NCI-H2029 (cell line): ENCODE measurements at places on chromosomes 2 and 18.
A peak's percentile ranks its signal among the peaks of the same experiment; 100 is the strongest.

GRCh38 chr2:36811071-36811470 is 114.6 kb downstream of the VIT start:
- no peak for DNase-seq

GRCh38 chr18:13375302-13376255 is 157.0 kb downstream of the LDLRAD4 start:
- DNase-seq, result no peak

DNA sequence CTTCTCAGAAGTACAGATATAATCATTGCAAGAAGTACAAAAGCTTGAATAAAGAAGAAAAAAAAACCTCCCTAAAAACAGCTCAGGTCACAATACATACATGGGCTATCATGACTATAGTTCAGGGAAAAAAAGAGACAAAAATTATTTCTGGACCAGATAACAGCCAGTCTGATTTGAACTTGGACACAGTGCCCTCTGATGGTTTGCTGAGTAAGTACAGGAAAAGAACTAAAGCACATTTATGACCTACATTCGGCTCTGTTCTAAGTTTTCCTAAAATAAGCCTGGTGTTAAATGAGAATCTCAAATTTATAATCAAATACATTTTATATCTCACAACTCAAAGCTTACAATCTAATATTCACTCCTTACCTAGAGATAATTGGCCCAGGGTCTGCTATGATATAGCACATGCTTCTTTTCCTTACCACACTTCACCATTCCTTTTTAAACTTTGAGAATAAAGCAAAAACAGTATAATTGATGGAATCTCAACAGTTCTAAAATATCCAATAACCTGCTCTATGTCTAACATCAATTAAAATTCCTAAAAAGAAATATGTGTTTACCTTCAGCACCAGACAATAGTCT is 81.1 kb downstream of the RAPH1 start:
- peak; percentile 9 for DNase-seq

DNA sequence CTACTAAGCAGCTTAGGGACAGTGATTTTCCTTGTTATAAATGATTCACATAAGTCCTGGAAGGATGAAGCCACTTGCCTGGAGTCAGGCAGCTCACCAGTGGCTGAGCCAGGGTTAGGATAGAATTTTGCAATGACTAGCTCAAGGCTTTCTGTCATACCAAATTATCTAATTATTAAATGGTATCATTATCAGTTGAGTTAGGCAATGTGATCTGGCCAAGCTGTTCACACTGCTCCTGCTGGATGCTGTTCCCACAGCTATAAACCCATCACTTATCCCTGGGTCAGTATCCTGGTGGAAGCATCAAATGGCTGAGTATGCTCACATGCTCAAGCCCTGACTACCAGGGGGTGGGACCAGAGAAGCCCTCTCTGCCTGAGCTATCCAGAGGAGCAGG is 235.2 kb downstream of the MTX2 start:
- no peak for DNase-seq

GRCh38 chr2:230429513-230429912 is 13.5 kb downstream of the SP100 start:
- no peak for DNase-seq

DNA sequence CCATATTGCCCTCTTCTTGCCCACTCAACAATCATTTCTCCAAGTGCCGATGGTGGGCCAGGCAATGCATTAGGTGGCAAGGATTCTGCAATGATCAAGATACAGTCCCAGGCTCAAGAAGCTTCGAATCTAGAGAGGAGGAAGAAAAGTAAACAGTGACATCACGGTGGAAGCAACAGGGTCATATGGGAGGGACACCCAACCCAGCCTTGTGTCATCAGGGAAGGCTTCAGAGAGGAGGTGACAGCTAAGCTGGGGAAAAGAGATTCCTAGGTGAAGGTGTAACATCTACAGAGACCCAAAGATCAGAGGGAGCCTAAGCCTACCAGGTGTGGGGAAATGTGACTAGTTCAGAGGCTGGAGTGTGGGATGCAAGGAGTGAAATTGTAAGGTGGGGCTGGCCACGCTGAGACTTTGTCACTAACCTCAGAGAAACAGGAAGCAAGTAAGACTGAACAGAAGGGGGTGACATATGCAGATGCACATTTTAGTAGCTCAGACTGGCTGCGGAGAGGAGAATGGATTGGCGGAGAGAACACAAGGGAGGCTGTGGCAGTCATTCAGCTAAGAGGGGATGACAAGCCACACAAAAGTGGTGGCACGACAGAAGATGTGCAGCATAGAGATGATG is 104.9 kb downstream of the ANKRD44 start:
- no peak for DNase-seq

DNA sequence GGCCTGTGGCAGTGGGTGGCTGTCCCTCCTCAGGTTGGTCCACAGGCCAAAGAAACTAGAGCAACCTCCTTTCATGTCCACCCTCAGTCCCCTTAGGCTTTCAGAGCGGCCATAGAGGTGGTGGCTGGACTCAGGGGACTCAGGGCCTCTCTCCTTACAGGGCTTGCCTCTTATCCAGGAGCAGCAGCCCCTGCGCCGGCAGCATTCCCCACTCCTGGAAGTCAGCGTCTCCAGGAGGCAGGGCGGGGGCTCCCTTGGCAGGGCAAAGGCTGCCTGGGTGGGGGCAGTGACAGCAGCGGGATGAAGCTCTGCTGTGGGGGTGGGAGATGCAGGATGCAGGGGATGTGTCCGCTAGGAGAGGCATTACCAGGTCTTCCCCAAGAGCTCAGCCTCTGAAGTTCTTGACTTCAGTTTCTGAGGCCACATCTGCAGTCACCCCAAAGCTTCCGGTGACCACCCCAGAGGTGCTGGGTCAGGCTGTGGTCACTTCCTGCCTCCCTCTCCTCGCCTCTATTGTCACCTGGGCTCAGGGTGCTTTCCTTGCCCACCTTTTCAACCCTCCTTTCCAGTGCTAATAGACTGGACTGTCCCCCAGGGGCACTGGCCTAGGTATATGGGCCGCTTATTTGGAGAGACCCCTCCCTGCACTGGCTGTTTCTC is 8.6 kb upstream of the GPR55 start:
- no peak for DNase-seq
